ENCODE measurements at places on chromosomes 2 and 18.

DNA sequence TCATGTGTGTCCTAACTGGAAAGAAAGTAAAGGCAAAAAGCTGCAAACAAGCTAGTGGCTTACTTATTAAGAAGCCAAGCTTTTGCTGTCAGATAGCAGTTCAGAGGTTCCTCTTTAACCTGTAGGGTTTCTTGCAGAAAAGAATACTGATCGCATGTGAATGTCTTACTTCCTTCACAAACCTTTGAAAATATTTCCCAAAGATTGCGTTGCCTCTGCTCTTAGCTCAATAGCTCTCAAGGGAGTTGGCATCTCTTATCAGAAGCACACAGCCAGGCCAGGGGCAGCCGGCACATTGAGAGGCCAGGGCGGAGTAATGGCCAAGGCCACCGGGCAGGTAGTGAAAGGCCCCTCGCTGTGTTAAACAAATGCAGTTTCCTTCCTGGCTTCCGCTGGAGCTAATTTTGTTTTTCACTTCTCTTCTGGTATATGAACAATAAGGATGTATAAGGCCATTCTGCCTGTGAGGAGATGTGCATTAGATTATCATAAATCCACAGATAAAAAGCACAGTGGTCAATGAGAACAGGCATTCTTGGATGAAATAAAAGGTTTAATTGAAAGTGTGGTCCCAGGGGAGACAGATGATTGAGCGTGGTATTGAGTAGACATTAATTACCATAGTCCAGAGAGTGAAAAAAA is 542.4 kb upstream of the NRP2 start:
- DNase-seq = no peak

DNA sequence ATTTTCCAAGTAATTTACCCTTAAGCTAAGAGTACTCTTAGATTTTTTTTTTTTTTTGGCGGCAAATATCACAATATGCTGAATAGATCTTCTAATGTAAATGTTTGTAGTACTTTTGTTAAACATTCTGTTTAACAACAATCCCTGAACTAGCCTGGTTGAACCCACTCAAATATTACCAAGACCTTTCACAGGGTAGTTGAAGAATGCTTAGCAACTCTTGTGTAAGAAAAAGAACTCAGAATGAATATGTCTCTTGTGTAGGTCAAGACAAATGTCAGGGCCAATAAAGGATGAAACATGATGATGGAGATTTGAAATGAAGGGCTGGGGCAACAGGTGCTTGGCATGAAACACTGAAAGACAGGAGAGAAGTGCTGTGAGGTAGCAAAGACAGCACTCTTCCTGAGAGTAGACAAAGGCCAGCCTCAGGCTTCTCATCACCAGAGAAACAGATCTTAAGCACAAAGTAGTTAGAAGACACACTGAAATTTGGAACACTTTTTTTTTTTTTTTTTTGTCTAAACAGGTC is 597.3 kb downstream of the ERBB4 start:
- DNase-seq = no peak

DNA sequence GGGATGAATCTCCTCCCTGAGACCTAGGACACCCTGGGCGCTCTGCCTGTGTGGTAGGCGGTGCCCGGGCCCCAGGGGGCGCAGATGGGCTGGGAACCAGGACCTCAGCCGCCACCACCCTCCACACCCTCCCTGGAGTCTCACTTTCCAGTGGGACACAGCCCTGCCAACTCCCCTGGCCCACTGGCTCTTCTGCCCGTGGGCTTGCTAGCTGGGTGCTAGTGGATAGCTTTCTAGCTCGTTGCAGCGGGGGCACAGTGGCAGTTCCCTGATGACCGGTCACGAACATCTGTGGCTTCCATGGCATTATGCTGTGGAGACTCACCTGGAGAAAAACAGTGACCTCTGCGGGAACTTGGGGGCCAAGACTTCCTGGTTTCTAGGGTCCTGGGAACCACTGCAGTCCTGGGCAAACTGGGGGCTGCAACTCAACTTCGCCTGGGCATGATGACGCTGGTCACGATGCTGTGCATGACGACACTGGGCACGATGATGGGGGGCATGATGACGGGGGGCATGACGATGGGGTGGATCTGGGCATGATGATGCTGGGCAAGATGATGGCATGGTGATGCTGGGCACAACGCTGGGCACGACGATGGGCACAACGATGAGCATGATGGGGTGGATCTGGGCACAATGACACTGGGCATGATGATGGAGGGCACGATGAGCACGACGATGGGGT is 31.0 kb upstream of the ALLC start:
- DNase-seq = no peak

DNA sequence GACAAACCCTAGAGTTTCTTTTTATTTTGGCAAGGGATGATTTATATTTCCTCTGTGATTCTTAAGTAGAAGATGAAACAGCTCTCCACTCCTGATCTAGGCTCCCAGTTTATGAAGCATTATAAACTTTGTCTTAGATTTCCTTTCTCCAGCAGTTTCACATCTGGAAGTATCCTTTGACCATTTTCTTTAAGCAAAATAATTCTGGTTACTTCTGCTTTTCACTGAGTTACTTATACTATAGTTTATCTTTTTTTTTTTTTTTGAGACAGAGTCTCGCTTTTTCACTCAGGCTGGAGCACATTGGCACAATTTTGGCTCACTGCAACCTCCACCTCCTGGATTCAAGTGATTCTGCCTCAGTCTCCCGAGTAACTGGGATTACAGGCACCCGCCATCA is 45.5 kb downstream of the KCMF1 start:
- no peak for DNase-seq

DNA sequence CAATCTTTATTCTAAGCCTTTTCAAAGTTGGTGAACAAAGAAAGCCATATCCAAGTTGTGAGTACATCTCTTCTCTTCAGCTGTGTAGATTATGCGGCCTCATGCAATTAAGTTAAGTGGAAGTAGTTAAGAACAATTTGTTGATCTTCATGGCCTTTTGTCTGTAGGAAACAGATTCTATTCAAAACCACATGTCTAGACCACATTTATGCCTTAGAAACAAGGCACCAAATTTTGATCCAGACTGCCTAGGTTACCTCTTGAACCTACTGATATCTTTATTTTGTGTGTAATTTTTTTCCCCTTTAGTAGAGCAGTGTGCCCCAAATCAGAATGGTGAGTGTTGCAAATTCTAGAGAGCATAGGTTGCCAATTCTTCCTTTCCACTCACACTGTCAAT is 101.6 kb upstream of the CERS6 start:
- no peak for DNase-seq

DNA sequence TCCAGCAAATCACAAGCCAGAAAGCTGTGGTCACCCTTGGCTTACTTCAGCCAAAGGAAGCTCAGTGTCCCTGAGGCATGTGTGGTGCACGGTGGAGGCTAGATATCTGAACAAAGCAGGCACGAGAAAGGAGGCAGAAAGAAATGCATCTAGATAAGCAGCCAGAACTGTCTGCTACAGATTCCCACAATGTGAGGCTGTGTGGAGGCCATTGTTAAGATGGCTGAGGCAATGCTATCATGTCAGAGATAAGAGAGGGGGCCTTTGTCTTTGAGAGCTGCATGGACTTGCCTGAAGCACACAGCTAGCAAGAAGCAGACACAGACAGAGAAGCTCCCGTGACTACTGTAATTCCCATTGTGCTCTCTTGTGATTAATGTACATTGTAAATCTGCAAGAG is 110.5 kb upstream of the LYPD6 start:
- no peak for DNase-seq

DNA sequence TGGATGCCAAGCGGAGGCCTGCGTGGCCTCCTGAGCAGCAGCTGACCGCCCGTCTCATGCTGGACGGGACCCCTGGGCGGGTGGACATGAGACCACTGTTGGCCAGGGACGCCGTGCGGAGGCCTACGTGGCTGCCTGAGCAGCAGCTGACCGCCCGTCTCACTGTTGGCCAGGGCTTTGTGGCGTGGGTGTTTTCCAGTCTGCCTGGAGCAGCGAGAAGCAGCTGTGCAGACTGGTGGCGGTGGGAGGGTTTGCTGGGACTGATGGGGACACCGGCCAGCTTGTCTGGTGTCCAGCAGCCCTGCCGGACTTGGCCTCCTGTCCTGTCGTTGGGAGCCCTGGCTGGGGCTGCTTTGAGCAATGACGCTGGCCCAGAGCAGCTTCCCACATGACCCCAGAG is 5.8 kb upstream of the D2HGDH start:
- DNase-seq = no peak

GRCh38 chr2:20536619-20537422 is 89.9 kb downstream of the RHOB start:
- DNase-seq = no peak

DNA sequence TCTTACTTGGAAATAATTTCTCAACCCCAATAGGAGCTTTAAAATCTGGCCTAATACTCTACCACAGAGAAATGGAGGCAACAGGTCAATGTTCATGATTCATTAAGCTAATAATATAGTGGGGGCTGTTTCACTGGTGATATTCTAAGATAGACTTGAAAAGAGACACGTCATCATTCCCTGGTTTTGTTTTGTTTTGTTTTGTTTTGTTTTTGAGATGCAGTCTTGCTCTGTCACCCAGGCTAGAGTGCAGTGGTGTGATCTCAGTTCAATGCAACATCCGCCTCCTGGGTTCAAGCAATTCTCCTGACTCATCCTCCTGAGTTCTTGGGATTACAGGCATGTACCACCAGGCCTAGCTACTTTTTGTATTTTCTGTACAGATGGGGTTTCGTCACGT is 37.5 kb upstream of the SOS1 start:
- no peak for DNase-seq

DNA sequence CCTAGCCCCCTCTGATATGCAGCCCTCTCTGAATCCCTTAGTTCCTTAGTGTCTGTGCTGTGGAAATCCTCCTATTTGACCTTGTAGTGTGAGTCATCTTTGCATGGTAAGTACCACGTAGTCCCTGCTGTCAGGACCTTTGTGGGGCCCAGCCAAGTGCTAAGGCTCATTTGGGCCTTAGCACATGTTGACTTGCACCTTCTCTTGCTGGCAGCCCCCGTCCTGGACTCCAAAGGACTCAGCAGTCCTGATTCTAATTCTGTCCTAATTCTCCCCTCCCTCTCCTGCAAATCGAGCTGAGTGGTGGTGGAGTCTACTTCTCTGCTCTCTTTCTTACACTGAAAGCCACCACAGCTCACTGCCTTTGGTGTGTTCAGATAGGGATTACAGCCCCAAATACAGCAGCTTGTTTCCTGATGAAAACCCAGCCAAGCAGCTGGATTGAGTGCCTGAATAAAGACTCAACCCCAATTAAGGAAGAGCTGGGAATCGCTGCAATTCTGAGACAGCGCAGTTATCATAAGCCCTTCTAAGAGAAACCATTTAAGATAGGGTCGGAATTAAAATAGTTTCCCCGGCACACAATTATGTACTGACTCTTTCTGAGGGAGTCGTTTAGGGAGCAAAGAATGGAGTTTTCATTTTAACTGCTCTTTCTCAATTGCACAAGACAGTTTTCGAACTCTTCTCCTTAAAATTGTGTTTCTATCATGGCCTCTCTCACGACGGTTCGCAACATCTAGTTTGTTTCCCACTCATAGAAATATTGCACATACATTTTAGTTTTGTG is 215.6 kb upstream of the TNP1 start:
- DNase-seq = no peak

DNA sequence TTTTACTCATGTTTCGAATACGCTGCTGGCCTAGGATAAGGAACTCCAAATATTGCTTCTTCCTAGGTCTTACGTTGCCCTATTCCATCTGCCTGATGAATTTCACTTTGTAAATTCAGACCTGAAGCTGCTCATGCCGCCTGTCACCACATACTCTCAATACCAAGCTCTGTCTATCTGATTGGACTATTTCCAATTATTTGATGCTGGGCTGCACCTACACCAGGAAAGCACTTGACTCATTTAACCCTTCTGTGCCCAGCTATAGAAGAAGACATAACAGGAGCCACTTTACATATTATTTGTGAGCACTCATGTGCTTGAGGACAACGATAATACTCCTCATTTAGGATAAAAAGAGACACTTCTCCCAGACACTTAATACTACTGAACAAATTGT is 1293.9 kb upstream of the LRRTM1 start:
- no peak for DNase-seq

DNA sequence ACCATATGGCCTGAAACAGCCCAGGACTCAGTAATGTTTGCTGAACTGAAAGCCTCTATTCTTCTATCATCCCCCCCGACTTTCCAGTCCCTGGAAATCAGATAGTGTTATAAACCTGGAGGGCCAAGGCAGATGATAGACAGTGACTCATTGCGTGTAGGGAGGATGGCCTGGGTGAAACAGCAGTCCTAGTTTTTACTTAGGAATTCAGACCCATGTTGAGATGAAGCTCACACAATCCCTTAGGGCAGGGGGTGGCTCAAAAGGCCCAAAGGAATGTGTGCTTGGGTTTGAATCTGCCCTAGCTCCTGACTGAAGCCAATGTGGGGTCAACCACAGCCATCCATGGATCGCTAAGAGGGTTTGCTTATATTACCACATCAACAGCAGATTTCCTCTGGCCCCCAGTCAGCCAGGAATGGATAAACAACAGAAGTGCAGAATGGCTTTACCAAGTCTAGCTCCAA is 43.9 kb upstream of the STPG4 start:
- no peak for DNase-seq

GRCh38 chr2:196182439-196183171 is 11.2 kb upstream of the STK17B start:
- no peak for DNase-seq

GRCh38 chr2:4959219-4959618 is 733.0 kb upstream of the SOX11 start:
- no peak for DNase-seq

DNA sequence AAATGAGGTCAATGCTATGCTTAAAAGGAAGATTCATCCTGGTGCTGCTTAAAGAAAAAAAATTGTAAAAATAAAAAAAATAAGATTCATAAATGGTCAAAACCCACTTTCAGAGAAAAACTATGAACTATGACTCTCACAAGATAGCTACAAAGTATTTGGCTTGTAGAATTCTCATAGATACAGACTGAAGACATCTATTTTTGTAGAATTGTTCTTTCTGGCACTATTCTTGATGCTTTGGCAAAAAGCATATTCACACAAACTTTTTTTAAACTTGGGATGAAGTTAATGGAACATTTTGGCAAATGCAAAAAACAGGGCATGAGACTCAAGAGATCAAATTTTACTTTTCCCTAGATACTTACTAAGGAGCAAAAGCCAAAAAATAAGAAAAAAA is 12.5 kb upstream of the ANKRD29 start:
- no peak for DNase-seq

DNA sequence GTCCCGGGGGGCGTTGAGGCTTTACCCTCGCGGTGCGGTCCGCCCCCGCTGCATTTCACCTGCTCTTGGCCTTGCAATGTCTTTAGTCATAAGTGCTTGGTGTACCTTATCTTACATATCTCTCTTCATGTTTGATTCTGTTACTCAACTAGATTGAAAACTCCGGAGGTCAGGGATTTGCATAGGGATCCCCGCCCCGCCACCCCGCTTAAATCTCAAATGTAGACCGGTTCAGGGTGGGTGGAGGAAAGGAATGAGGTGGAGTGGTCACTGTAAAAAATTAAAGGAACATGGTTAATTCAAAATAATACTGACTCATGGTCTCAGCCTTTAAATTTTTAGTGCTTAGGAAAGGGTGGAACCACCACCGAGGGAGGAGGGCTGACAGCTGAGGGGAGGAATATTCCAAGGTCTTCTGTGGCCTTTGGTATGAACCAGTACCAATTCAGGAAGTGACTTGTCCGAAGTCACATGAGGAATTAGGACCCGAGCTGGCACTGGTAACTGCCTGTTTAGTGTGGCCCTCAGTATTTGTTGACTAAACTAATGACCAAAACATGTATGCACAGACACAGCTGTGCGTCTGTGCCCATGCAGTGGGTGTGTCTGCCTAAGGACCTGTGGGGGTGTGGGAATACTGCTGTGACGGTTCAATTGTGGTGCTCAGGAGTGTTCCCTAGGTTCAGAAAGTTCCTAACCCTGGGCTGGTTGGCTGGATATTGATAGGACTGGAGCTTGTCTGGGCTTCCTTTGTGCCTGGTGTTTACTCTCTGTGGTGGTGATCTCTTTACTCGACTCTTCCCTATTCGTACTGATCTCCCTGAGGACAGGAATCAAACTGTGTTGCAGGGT is 1.0 kb downstream of the PLEKHB2 start:
- DNase-seq = no peak
